ENCODE measurements at places on chromosomes 4 and X.

- no peak for DNase-seq
Observed at GRCh38 chr4:123554801-123555232, 158.2 kb downstream of the SPRY1 start.

- DNase-seq, result no peak
Observed at GRCh38 chrX:92247076-92247475, 467.9 kb downstream of the PCDH11X start.

DNA sequence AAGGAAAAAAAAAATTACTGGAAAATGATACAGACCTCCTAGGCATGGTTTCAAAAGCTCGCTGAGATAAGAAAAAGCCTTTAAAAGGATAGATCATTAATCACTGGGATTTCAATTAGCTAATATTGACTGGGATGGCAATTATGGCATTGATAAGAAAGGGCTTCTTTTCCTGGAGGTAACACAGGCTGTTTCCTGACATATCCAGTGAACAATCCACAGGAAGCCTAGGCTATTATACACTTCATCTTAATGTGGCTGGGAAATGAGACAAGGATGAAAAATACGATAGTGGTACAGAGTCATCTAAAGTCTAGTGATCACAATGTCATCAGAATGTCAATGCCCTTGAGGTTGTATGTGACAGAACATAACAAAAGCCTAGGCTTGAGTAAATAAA lies 1579.3 kb downstream of the C4orf33 start:
- no peak for DNase-seq

DNA sequence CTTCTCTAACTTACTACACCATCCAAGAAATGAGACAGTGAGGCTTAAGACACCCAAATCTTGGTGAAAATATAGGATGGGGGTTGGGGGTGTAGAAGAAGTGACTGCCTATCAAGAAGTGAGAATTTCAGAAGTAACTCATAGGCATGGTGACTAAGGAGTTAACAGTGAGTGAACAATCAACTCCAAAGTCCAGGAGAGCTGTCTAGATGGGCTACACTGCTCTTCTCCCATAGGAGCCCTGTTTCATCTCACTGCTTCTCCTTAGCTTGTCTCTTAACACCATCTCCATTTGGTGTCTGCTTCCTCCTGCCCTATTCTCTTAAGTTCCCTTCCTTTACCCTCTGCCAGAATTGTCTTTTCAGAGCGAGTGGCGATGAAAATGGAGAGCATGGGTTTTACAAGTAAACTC lies 22.7 kb downstream of the FABP2 start:
- no peak for DNase-seq

- DNase-seq, result no peak
Observed at GRCh38 chr4:31613946-31614623, 893.9 kb downstream of the PCDH7 start.

DNA sequence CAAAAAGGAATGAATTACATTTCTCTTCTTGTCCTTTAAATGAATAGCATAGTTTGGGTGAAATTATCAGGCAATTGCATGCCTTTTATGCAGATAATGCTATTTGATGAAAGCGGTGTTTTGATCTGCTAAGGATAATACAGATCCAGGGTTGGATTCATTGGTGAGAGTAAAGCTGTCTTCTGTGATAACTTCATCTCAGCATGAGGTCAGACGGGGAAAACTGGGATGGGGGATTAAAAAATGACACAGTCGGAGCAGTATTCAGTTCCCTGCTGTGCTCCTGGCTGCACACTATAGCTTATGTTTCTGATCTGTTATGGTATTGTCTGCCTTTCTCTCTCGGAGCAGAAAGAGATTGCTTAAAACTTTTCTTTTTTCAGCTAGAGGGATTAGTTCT lies 105.9 kb upstream of the TENM3 start:
- no peak for DNase-seq

GRCh38 chr4:13988353-13989305 lies 361.1 kb upstream of the BOD1L1 start:
- DNase-seq, result no peak

GRCh38 chrX:118570209-118570608 lies 74.6 kb downstream of the DOCK11 start:
- no peak for DNase-seq

DNA sequence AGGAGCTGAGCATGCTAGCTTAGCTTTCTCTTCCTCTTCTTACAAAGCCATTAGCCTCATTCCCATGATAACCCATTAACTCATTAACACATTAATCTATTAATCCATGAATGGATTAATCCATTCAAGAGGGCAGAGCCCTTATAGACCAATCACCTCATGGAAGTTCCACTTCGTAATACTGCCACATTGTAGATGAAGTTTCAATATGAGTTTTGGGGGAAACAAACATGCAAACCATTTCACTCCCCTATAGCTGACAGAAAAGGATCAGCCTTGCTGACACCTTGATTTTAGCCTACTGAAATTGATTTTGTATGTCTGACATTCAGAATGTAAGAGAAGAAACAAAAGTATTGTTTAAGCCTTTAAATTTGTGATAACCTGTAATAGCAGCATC lies 251.8 kb upstream of the GALNTL6 start:
- no peak for DNase-seq

DNA sequence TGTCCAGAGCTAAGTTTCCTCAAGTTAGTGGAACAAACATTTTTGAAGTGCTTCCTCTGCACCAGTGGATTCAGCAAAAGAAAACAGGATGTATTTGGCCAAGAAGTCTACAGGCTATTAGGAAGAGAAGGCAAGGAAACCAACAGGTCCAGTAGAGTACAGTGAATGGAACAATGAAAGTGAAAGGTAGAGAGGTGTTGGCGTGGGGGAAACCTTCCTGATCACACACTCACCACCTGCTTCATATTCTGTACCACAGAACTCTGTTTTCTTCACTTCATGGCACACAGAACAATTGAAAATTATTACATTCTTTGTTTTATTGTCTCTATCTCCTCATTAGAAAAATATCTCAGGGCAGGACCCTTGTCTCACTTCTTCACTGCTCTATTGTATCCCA lies 417.4 kb upstream of the FMR1 start:
- DNase-seq, result no peak

DNA sequence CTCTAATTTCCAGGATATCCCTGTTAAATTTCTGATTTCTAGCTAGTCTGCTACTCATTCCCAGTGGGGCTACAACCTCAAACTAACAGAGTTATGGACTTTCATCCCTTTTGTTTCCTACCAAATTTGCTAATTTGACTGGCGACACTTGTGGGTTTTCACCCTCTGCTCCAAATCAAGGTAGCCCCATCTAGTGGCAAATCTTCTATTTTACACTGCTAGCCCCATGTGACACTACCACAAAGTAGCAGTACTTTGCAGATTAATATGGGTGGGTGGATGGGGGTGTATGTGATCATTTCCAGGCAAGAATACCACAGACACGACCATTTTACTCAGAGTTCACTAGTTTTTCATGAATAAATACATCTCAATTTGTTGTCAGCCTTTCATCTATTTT lies 150.3 kb downstream of the MSL3 start:
- no peak for DNase-seq

- DNase-seq, result no peak
Observed at GRCh38 chr4:181150191-181150590, 1093.0 kb upstream of the TENM3 start.
